Esophagus (tissue), 2 donors: ENCODE measurements at places on chromosomes 7 and 10. TPM values are rescaled to one million over a fixed set of nuclear protein-coding genes. Genes with fewer than 3 reads are reported as not detected.

CD36 gene
- polyA plus RNA-seq, result 2.6 TPM

IFIT3 gene
- 2.6 TPM for polyA plus RNA-seq

CALHM1 gene
- polyA plus RNA-seq, result not detected

MBL2 gene
- polyA plus RNA-seq, result not detected

IGF2BP3 gene
- 3.5 TPM for polyA plus RNA-seq

NHLRC2 gene
- 3.7 TPM for polyA plus RNA-seq

HNRNPH3 gene
- 87.4 TPM for polyA plus RNA-seq

MCM7 gene
- 66.8 TPM for polyA plus RNA-seq

ANKRD61 gene
- 0.04 TPM for polyA plus RNA-seq

BICC1 gene
- 0.49 TPM for polyA plus RNA-seq

SPDYE2 gene
- not detected for polyA plus RNA-seq

TRPV5 gene
- polyA plus RNA-seq, result not detected

LDB3 gene
- 1.4 TPM for polyA plus RNA-seq

TRIL gene
- 0.55 TPM for polyA plus RNA-seq

NACAD gene
- polyA plus RNA-seq, result 0.37 TPM

CTNNA3 gene
- 0.08 TPM for polyA plus RNA-seq

PRRT4 gene
- polyA plus RNA-seq, result 0.73 TPM

MUC12 gene
- 0.13 TPM for polyA plus RNA-seq

TRIM73 gene
- 2.9 TPM for polyA plus RNA-seq

FRMPD2 gene
- polyA plus RNA-seq, result 0.02 TPM

TMEM229A gene
- not detected for polyA plus RNA-seq

ZNF511 gene
- polyA plus RNA-seq, result 28.4 TPM

TRIM50 gene
- polyA plus RNA-seq, result 0.02 TPM

EN2 gene
- 0.01 TPM for polyA plus RNA-seq

NEUROD6 gene
- polyA plus RNA-seq, result 0.01 TPM

SND1 gene
- 23.1 TPM for polyA plus RNA-seq

GNGT1 gene
- not detected for polyA plus RNA-seq

RGR gene
- polyA plus RNA-seq, result 0.31 TPM

THSD7A gene
- polyA plus RNA-seq, result 0.18 TPM

JAZF1 gene
- polyA plus RNA-seq, result 3.5 TPM

CPA5 gene
- polyA plus RNA-seq, result 0.04 TPM
